ENCODE measurements at places on chromosomes 12 and 14. TPM values are rescaled to one million over a fixed set of nuclear protein-coding genes. Genes with fewer than 3 reads are reported as not detected.

DNA sequence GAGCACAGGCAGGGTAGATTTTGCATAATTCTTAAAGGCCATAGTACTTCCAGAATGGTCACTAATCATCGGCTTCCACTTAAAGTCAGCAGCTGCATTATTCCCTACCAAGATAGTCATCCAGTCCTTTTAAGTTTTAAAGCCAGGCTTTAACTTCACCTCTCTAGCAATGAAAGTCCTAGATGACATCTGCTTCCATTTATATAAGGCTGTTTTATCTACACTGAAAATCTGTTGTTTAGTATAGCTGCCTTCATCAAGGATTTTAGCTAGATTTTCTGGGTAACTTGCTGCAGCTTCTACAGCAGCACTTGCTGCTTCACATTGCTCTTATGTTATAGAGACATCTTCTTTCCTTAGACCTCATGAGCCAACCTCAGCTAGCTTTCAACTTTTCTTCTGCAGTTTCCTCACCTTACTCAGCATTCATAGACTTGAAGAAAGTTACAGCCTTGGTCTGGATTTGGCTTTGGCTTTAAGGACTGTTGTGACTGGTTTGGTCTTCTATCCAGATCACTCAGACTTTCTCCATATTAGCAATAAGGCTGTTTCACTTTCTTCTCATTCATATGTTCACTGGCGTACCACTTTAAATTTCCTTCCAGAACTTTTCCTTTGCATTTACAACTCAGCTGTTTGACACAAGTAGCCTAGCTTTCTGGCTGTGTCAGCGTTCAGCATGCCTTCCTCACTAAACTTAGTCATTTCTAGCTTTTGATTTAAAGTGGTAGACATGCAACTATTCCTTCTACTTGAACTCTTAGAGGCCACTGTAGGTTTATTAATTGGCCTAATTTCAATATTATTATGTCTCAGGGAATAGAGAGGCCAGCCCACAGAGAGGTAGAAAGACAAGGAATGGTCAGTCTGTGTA, 209.9 kb upstream of the GARIN2 start:
- H3K36me3 ChIP-seq, result no peaks in the 10 kb centered on the region
- no peak overlapping the region for H3K27ac ChIP-seq
- no peaks in the 10 kb centered on the region for H3K27me3 ChIP-seq
- no peak for DNase-seq
- H3K4me1 ChIP-seq, result no peaks in the 10 kb centered on the region

Gene KLRD1
- not detected for total RNA-seq

- no peaks in the 10 kb centered on the region for H3K36me3 ChIP-seq
- no peak overlapping the region for H3K27ac ChIP-seq
- H3K27me3 ChIP-seq, result no peaks in the 10 kb centered on the region
Measured at GRCh38 chr14:79575032-79575431, 636.3 kb downstream of the DIO2 start.

DNA sequence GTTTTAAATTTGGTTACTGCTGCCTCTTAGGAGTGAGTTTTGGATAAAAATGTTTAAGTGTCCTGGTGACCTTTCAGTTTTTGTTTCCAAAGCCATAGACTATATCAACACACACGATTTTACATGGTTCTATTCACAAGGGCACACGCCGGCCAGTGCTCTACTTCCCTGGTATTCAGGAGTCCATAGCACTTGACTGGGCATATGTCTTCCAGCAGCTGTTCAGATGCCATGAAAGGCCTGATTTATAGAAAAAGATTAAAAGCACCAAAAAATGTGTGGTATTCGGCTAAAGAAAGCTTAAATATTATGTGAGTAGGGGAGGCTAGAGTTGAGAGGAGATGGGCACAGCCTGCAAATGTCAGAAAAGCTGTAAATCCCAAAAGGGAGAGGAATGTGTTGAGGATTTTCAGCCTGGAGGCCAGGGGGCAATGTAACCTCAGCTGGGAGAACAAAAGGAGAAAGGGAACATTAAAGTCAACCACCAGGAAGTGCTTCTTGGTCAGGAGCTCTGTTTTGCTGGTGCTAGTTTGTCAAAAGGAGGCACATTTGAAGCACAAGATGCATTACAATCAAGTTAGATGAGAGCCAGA, 478.4 kb downstream of the RAD51B start:
- DNase-seq, result no peak
- peak overlapping the region; percentile 41 for H3K4me3 ChIP-seq
- H3K36me3 ChIP-seq, result peaks cover 31% of the 10 kb centered on the region
- H3K27ac ChIP-seq, result peak overlapping the region; percentile 96

DNA sequence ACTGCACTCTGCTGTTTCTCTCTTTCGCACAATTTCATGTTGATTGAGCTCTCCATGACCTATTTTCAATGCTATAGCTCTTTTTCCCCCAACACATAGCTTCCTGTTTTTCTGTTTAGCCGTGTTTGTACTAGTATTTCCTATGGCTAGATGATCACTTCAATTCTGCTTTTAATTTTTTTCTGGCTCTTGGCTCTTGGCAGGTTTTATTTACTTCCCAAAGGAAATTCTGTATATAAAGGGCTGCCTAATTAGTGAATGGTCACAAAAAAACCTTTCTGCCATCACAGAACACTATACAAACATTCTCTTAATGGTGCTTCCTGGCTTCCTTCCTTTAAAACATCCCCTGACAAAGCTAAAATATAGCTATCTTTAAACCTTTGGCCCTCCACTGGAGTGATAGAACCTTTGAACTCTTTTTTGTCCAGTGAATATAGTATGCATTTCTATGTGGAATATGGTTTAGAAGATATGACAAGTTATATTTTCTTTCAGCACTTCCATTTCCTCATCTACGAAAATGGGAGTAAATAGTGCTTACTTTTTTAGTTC, 88.2 kb downstream of the RASSF9 start:
- H3K36me3 ChIP-seq, result no peaks in the 10 kb centered on the region
- H3K27ac ChIP-seq, result no peak overlapping the region
- H3K27me3 ChIP-seq, result no peaks in the 10 kb centered on the region
- no peak for DNase-seq
- peaks cover 5% of the 10 kb centered on the region for H3K4me1 ChIP-seq
- no peak overlapping the region for H3K4me3 ChIP-seq

Measured in neural crest cell (in vitro differentiated cells).